Skeletal muscle tissue (tissue), 5 donors: ENCODE measurements at places on chromosomes 4 and X. TPM values are rescaled to one million over a fixed set of nuclear protein-coding genes. Genes with fewer than 3 reads are reported as not detected.

The GLRB gene
- 5.2 TPM for total RNA-seq

The TMEM271 gene
- total RNA-seq: not detected

The CLGN gene
- total RNA-seq: 1.0 TPM

The ARL9 gene
- total RNA-seq: not detected

The FOXP3 gene
- total RNA-seq: not detected
